ENCODE measurements at places on chromosomes 2 and 18.
A peak's percentile ranks its signal among the peaks of the same experiment; 100 is the strongest.

GRCh38 chr2:237485844-237486243 lies 1.2 kb upstream of the MLPH start:
- no peak for ATAC-seq

- ATAC-seq, result no peak
Measured at GRCh38 chr2:230162981-230163380, 56.8 kb downstream of the SP110 start.

GRCh38 chr2:113183703-113184102 lies 9.9 kb downstream of the PSD4 start:
- no peak for ATAC-seq

- ATAC-seq, result peak; percentile 28
Measured at GRCh38 chr2:184685999-184686841, 87.9 kb downstream of the ZNF804A start.

DNA sequence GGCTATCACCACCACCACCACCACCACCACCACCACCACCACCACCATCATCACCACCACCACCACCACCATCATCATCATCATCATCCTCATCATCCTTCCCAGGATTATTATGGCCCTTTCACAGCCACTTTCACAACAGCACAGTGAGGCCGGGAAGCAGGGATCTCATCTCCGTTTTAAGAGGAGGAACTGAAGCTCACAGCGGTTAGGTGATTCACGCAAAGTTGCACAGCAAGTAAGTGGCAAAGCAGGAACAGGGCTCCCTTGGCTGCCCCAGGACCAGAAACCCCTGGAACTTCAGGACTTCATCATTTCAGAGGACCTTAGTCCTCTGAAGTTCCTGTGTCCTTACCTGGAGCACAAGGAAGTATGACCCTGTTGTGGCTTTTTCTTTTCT lies 26.8 kb downstream of the MRPL35 start:
- peak; percentile 49 for ATAC-seq

GRCh38 chr2:10721396-10722251 lies at the start of gene ATP6V1C2:
Gene ATP6V1C2, plus strand, starts transcription at chr2:10721630. Its CDS starts 1,220 bp downstream, at chr2:10722850.
- ATAC-seq, result peak; percentile 78

DNA sequence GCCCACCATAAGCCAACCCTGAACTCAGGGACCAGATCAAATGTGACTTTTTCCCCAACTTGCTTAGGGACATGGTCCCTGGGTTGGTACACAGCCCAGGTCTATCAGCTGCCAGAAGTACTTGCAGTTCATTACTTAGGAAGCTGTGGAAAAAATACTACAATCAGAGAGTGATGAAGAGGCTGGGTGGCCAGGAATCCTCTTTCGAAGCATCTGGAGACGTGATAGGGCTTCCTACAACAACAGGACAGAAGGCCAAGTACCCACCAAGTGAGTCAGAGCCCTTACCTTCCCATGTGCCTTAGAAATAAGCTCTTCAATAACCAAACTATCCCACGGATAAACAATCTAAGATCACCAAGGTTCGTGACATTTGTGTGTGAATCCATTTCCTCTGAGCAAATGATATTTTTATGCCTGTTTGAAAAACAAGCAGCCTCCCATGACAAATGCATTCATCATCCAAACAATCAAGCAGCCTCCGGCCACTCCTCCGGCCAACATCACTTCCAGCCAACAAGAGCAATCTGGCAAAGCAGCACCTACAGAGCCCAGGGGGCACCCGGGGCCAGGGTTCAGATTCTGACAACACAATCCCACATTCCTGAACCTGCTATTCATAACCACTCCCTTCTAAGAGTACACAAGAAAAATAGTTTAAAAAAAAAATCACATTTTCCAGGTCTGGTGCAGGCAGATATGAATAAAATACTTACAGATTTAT lies 26.4 kb downstream of the TBC1D8 start:
- ATAC-seq, result no peak

GRCh38 chr2:188382107-188382506 lies 90.4 kb downstream of the GULP1 start:
- no peak for ATAC-seq

GRCh38 chr2:67212203-67212602 lies 184.9 kb upstream of the ETAA1 start:
- no peak for ATAC-seq

GRCh38 chr18:10321576-10321975 lies 132.9 kb upstream of the APCDD1 start:
- peak; percentile 18 for ATAC-seq

DNA sequence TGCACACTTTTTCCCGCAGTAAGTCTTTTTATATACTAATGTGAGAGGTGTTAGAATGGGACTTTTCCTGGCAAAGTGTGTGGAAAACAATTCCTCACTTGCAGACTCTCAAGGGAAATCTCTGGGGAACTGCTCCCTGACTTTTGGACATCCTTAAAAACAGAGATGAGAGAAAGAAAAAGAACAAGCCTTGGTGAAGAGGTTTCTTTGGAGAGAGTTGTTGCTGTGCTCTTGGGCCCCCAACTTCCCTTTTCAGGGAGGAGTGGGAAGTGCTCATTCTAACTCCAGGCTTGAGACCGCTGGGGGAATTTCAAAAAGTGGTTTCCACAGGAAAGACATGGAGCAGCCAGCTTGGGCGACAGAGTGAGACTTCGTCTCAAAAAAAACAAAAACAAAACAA lies 142.6 kb upstream of the SPRED2 start:
- no peak for ATAC-seq

DNA sequence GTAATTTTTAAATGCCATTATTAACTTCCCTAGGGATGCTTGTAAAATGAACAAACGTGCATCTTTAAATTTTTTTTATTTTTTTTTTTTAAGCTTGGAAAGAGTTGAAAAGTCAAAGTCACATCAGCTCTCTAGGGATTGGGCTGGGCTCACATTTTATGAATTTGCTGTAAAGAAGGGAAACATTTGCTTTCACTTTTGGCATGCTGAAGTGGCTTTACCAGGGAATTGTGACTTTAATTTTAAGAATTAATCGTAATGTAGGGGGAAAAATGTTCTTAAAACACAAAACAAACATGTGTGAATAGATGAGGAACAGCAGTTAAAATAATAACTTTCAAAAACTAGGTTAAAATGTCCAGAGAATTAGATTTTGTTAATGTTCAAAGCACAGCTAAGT lies 123.0 kb downstream of the AGAP1 start:
- ATAC-seq, result no peak

DNA sequence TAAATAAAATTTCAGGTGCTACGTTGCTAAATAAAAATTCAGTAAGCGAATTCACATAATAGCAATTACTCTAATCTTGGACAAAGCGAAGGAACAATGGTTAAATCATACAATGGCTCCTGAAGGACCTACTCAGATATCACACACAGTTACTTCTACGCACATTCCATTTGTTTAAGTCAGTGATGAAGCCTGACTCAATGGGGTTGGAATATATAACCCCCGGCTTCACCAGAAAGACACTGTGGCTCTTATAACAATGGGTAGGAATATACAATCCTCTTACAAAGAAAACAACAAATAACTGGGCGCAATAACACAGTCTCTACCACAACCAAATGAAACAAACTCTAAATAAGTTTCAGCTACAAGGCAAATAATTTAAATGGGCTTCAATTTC lies 349.5 kb downstream of the IRS1 start:
- ATAC-seq, result no peak

- ATAC-seq, result peak; percentile 4
Measured at GRCh38 chr2:231294571-231295362, 96.3 kb downstream of the ARMC9 start.

DNA sequence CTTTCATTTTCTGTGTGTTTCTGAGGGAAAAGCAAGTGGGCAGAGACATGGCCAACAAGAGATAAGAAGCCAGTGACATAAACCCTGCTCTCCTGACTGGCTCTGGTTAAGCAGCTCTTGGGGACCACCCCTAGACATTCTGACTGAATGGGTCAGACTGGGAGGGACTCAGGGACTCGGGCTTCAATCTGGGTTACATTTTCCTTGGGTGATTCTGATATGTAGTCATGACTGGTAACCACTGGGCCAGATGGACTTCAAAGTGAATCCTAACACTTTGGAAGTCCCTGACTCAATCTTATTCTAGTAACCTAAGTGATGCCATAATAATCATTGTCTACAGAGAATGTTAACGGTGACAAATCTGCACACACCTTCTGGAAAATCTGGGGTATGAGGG lies 397.8 kb downstream of the NBAS start:
- no peak for ATAC-seq

GRCh38 chr18:63078471-63078870 lies 241.1 kb downstream of the BCL2 start:
- peak; percentile 90 for ATAC-seq

- no peak for ATAC-seq
Measured at GRCh38 chr2:216029416-216030129, 16.2 kb upstream of the MREG start.

Data from stimulated activated memory B cell treated with anti-CD40 and anti-IgM and Interleukin-4, amounts not matched to agents 10 μg/mL and 1 μg/mL and 100 μg/mL, for 72 hours (primary cell).